ENCODE measurements at places on chromosomes 12 and 14.

- DNase-seq: no peak
These were observed 4.7 kb downstream of the LRP1-AS start for GRCh38 chr12:57142727-57143126.

GRCh38 chr12:69275471-69275891 lies 36.1 kb downstream of the CPSF6 start:
- no peak for DNase-seq

- DNase-seq: no peak
These were observed 1.7 kb downstream of the POLE start for GRCh38 chr12:132685400-132685799.

- DNase-seq: no peak
These were observed 925.1 kb upstream of the ATXN7L3B start for GRCh38 chr12:73612551-73612950.

DNA sequence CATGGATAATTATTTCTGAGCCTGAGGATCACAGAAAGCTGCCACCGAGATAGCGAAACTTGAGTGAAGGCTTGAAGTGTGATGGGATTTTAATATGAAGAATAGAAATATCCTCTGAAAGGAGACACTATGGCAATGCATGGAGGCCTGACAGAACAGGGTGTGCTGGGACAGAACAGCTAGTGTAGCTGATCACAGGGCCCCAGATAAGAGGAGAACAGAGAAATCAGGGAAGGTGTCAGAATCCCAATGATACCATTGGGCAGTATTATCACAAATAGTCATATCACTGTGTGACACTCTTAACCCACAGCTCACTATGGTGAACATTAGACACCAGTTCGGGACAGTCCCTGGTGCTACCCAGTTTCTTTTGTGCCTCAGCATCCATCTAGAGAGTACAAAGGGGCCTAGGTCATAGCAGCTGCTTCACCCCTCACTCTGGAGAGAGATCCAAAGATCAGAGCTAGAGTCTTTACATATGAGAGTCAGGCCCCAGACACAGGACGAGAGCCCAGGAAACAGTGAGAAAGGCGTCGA lies 506 bp upstream of the OR10P1 start:
- no peak for DNase-seq

- no peak for DNase-seq
These were observed 56.3 kb downstream of the PPP1R36 start for GRCh38 chr14:64605926-64606685.

DNA sequence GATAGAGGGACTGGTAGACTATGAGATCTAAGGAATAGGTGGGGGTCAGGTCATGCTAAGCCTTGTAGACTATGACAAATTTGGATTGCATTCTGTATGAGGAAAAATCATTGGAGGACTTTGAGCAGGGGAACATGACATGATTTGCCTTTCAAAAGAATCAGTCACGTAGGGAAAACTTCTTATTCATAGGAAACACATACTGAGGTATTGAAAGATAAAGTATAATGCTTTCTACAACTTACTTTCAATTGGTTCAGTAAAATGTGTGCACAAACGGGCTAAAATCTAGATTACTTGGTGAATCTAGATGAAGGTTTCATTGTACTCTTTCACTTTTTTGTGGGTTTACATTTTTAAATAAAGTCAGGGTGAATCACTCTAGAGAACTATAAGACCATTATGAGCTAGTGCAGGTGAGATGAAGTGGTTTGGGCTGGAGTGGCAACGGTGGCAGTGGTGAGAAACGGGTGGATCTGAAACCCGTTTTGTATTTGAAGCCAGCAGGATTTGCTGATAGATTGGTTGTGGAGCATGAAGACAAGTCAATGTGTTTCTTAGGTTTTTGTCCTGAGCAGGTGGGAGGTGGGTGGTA lies 6.7 kb downstream of the BBS10 start:
- no peak for DNase-seq

All from HEK293T (cell line).